ENCODE measurements at places on chromosomes 2 and 18. TPM values are rescaled to one million over a fixed set of nuclear protein-coding genes. Genes with fewer than 3 reads are reported as not detected.

The CRYBA2 gene
- not detected for total RNA-seq

The KCNK3 gene
- total RNA-seq = not detected

The CXCR4 gene
- total RNA-seq = 167 TPM

The STAT4 gene
- 0.46 TPM for total RNA-seq

The REG1B gene
- not detected for total RNA-seq

The FLACC1 gene
- total RNA-seq = under 0.01 TPM

The COL4A4 gene
- not detected for total RNA-seq

The C1QL2 gene
- total RNA-seq = 0.15 TPM

The ONECUT2 gene
- total RNA-seq = under 0.01 TPM

The ZNF804A gene
- under 0.01 TPM for total RNA-seq

The PID1 gene
- 0.46 TPM for total RNA-seq

The GAREM2 gene
- total RNA-seq = 0.61 TPM

The VIL1 gene
- not detected for total RNA-seq

The HOXD13 gene
- total RNA-seq = not detected

The VWC2L gene
- not detected for total RNA-seq

The LYG1 gene
- total RNA-seq = not detected

The ALPI gene
- not detected for total RNA-seq

The MROH2A gene
- not detected for total RNA-seq

The KLHL41 gene
- total RNA-seq = 0.15 TPM

The TFPI gene
- total RNA-seq = 603 TPM

The WNT10A gene
- not detected for total RNA-seq

The CHN1 gene
- 11.0 TPM for total RNA-seq

The LCT gene
- total RNA-seq = not detected

The PLB1 gene
- total RNA-seq = 0.30 TPM

The PRKCE gene
- 46.8 TPM for total RNA-seq

The RGPD5 gene
- total RNA-seq = 25.4 TPM

The ZNF519 gene
- total RNA-seq = 2.9 TPM

The PTPRM gene
- 37.2 TPM for total RNA-seq

The MAB21L4 gene
- not detected for total RNA-seq
